Stimulated activated CD4-positive, alpha-beta T cell treated with anti-CD3 and anti-CD28 coated beads, Interleukin-1b, Interleukin-23, amount 100 ng/mL, for 1 hour (primary cell): ENCODE measurements at places on chromosomes 11 and 22.

DNA sequence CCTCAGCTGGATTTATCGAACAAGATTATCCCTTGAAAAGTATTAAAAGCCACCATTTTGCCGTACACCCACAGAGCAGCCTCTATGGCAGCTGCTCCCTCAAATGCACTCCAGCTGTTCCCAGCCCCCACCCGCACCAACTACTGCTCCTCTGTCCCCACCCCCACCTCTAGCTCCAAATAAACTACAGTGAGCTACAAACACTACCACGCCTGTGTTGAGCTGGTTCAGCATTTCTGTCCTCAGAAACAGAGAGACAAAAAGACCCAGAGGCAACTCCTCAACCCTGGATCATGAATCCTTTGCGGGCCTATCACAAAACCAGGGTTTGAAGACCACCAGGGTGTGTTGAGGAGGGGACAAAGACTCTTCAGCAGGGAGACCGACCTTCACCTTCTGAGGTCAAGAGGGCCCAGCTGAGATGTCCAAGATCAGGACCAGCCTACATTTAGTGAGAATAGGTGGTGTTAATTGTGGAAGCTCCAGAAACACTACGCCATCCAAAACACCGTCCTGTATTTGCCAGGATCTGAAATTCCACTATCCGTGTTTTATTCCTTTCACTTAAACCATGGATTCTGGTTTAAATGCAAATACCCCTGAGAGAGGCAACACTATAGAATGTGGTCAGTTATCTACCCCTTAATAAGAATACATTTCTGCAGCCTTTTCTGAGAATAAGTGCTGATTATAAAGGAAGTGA is 195.9 kb downstream of the DSCAML1 start:
- no peak for DNase-seq

DNA sequence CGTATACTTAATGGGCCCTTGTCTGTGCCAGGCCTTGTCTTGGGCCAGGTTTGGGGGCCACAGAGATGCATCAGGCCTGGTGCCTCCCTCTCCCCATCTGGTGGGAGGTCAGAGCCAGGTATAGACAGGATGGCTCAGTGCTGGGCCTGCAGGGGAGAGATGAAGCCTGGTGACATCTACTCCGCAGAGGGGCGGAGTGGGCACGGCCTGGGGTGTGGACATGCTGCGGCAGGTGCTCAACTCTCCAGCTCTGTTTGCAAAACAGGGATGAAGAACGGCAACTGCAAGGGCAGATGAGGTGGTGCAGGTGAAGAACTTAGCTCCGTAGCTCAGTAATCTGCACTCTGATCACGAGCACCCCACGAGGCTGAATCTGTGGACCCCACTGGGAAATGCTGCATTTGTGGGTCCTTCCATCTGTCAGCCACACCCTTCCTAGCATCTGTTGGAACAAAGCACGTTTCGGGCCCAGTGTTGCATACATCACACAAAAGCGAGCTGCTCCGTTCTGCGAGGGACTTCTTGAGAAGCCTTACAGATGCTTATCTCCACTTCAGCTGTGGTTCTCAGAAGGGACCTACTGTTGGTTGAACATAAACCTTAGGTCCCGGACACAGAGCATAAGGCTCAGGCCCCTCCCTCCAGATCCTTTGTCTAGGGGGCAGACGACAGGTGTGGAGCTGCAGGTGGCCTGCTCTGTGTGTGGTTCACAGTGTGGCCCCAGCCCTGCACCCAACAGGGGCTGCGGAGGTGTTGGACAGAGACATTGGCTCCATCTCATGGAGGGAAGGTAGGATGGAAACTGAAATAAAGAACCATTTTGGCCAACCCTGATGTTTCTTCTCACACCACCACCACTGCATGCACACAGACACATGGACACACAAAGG is 78.3 kb downstream of the LRRC32 start:
- DNase-seq, result no peak

GRCh38 chr11:114263513-114264170 is 32.6 kb upstream of the NNMT start:
- no peak for DNase-seq

- DNase-seq, result no peak
Measured at GRCh38 chr11:17989306-17989705, 23.5 kb downstream of the SERGEF start.

- DNase-seq, result peak; percentile 14
Measured at GRCh38 chr11:18243783-18244362, 4.6 kb downstream of the SAA2 start.
